Pancreas (tissue), 10 donors: ENCODE measurements at places on chromosomes 1 and 21.

GRCh38 chr1:192342842-192343241 lies 26.1 kb downstream of the RGS21 start:
- DNase-seq, result no peak

DNA sequence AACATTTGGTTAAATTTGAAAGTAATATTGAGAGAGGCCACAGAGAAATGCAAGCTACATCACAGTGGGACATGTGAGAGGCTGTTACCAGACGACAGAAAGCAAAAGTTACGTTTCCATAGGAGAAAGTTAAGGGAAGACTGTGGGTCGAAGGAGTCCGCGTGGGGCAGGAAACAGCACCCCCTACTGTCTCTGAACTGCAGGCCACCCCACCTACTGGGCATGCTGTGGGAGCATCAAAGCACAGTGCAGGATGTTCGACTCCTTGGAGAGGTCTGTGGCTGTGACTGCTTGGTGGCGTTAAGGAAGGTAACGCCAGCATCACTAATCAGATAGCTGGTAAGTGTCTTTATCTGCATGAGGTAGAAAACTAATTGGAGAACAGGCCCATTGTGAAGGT lies 123.9 kb downstream of the PTBP2 start:
- peak; percentile 43 for DNase-seq

- no peak for DNase-seq
Observed at GRCh38 chr21:21715266-21715969, 717.2 kb downstream of the NCAM2 start.

GRCh38 chr1:181479137-181479745 lies 4.1 kb upstream of the CACNA1E start:
- DNase-seq, result peak; percentile 36
